ENCODE measurements at places on chromosomes 7 and 10.

DNA sequence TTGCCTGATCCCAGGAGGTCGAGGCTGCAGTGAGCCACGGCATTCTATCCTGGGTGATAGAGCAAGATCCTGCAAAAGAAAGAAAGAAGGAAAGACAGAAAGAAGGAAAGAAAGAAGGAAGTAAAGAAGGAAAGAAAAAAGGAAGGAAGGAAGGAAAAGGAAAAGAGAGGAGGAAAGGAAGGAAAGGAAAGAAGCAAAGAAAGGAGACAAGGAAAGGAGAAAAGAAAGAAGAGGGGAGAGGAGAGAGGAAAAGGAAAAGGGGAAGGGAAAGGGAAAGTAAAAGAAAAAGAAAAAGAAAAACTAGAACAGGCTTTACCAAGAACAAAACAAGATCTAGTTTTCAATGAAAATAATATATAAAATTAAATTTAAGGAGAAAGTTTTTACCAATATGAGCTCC, 15.0 kb downstream of the NEBL start:
- no peak for DNase-seq

- no peak for DNase-seq
Measured at GRCh38 chr7:43141091-43141490, 28.6 kb downstream of the HECW1 start.

- DNase-seq: no peak
Measured at GRCh38 chr10:125094806-125095205, 65.6 kb downstream of the CTBP2 start.

- no peak for DNase-seq
Measured at GRCh38 chr10:98456043-98456570, 9.4 kb upstream of the HPS1 start.

DNA sequence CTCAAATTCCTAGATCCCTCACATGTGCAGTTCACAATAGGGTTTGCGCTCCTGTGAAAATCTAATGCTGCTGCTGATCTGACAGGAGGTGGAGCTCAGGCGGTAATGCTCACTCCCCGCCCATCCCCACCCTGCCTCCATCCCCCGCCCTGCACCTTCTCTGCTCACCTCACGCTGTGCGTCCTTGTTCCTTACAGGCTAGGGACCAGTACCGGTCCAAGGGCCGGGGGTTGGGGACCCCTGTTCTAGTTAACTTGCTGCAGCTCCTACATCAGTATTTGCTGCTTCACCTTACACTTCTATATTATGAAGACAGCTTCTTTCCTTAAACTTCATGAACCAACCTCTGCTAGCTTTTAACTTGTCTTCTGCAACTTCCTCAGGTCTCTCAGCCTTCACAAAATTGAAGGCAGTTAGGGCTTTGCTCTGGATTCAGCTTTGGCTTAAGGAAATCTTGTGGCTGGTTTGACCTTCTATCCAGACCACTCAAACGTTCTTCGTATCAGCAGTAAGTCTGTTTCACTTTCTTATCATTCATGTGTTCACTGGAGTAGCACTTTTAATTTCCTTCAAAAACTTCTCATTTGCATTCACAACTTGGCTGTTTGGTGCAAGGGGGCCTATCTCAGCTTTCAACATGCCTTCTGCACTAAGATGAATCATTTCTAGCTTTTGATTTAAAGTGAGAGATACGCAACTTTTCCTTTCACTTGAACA, 1.7 kb upstream of the TNKS2 start:
- peak; percentile 11 for DNase-seq

GRCh38 chr10:103558911-103559310, 65.4 kb downstream of the NEURL1 start:
- no peak for DNase-seq

DNA sequence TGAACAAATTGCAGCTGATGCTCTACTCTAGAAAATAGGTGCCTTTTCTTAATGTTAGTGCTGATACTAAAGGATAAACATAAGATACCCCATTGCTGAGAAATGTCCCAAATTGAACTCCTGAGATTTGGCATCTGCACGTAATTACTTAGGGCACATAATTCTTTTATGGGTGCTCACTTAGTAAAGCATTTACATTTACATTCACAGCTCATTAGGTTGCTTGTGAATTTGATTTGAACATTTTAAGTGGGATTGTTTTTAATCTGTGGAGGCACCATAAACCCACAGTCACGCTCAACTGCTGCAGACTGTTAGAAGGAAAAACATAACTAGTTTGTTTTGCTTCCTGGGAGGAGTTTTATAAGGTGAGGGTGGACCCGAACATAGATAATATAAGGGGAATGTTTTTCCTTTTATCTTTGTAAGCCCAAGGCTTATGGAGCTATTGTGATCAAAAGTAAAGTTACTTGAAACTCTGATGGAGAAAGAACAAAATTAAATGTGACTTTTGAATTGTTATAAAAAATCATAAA, 560.8 kb downstream of the REEP3 start:
- DNase-seq: no peak

GRCh38 chr7:132002343-132002968, 446.0 kb upstream of the PODXL start:
- no peak for DNase-seq

GRCh38 chr7:101975046-101975445, 157.6 kb downstream of the CUX1 start:
- DNase-seq: no peak

DNA sequence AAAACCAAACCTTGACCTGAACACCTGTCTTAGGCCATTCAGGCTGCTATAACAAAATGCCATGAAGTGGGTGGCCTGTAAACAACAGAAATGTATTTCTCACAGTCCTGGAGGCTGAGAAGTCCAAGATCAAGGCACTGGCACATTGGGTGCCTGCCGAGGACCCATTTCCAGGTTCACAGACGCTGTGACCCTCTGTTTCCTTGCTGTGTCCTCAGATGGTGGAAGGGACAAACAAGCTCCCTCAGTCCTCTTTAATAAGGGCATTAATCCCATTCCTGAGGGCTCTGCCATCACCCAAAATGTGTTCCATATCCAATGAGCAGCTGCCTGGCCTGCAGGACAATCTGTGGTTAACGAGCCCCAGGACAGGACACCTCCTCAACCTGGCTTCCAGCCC, 67.6 kb downstream of the ITGB1 start:
- no peak for DNase-seq

GRCh38 chr7:141045126-141045841, 28.6 kb upstream of the TMEM178B start:
- no peak for DNase-seq

- no peak for DNase-seq
Measured at GRCh38 chr10:128930515-128930914, 536.5 kb upstream of the MGMT start.

DNA sequence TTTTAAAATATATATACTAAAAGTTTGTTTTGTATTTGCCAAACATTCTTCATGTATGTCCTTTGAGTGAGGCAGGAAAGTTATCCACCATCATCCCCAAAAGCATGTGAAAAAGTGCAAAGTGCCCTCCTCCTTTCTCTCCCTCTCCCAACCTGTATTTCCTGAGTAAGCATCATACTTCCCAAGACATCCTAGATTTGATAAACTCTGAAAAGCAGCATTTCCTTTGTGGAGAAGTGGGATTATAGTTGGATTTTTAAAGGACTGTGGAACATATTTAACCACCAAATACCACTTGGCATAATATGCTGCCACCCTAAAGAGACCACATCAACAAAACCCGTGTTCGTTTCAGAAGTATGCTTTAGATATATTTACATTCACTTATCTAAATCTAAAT, 36.9 kb downstream of the NET1 start:
- DNase-seq: no peak

GRCh38 chr10:20608503-20608902, 288.6 kb downstream of the NEBL start:
- DNase-seq: no peak

- DNase-seq: no peak
Measured at GRCh38 chr7:33562996-33563395, 342.3 kb upstream of the BMPER start.

DNA sequence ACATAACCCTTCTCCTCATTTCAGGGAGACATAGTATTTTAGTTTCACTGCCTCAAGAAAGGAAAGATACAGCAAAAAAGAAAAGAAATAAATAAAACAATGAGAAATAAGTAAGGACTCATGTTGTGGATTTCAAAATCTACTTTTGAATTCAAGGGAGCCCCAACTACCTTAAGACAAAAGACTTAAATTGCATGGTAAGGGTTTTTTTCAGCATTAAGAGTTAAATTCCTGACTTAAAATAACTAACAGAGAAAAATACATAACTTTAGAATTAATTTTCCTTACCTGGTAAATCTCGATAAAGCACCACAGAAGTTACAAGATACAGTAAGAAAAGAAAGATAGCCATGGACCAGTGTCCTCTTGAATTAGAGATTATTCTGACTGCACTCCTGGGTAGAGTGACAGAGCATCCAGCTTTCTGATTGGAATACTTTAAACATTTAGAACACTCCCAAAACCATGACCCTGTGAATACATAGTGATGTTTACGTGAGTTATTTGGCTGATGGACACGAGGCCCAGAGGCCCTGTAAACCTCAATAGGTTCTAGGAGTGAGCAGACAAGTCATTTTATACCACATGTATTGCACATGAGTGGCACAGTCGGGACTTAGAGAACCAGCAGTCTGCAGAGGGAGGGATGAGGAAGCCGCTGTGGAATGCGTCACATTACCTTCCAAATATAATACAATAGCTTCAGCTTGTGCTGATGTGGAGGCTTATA, 292.5 kb upstream of the SEMA3C start:
- no peak for DNase-seq

GRCh38 chr10:96505150-96506136, 8.3 kb downstream of the TLL2 start:
- DNase-seq: no peak

- no peak for DNase-seq
Measured at GRCh38 chr10:117609796-117610170, 67.2 kb downstream of the EMX2 start.

DNA sequence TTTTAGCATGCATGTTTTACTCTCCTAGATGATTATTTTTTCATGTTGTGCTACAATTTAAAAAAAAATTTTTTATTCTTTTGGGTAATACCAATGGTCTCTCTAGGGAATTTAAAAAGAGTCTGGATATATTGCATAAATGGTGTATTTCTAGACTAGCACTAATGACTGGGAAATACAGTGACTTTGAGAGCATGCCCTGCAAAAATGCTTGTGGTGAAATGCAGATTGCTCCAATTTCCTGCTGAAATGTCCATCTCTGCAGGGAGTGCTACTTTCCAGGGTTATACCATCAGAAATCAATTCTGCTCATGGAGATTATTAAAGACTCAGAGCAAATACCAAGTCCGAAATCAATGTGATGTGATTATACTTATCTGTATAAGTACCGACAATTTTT, 186.1 kb downstream of the PRKG1 start:
- DNase-seq: no peak

GRCh38 chr7:157352516-157352915, 15.7 kb downstream of the DNAJB6 start:
- DNase-seq: no peak

GRCh38 chr7:41773756-41774155, 70.9 kb upstream of the INHBA start:
- no peak for DNase-seq

GRCh38 chr10:19577381-19577780, 238.9 kb upstream of the PLXDC2 start:
- no peak for DNase-seq

DNA sequence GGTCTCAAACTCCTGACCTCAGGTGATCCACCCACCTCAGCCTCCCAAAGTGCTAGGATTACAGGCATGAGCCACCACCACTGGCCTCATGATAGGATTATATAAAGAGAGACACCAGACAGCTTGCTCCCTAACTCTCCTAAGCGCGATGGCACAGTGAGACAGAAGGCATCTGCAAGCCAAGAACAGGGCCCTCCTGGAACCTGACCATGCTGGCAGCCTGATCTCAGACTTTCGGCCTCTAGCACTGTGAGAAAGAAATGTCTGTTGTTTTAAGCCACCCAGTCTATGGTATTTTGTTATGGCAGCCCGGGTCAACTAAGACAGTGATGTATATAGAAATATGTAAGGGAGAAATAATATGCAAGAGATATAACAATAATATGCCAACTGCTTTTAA, 51.2 kb downstream of the SRPK2 start:
- DNase-seq: peak; percentile 20

DNA sequence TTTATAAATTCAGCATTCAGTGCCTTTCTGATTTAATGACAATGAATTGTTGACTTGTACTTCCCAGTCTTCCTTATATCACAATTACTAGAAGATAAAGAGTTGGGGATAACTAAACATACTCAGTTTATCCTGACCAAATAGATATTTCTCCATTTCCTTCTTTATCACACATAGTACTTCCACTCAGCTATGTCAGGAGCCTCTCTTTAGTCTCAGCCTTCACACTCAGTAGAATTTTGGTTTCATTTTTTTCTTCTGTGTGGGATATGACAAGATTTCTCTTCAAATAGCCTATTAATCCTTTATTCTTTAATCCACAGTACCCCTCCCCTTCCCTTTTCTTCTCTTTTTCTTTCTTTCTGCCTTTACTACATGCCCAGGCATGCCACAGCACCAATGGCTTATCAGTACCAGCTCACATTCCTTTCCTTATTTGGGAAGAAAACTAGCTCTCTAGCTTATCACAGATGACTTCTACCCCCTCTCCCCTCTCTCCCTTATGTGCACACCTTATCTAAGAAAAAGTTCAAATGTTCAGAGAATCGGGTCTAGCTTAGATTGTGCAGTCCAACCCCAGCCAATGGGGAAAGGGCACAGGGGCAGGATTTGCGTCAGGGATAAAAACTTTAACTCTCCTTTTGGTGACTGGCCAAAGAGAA, 109.0 kb downstream of the PHF14 start:
- no peak for DNase-seq

DNA sequence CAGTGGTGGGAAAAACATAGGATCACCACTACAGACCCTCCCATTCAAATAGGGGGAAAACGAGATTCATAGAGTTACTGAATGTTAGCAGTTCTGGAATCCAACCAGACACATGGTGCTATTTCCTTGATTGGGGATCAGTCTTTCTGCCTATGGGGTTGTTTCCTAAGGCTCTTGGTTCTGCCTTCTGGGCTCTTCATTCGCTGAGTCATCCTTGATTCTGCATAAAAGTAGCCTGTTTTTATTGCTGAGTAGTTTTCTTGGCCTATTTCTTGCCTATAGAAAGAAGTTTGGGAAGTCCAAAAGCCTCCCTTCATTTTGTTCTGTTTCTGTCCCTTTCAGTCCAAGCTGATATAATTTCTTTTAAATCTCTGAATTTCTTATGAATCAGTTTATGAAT, 99.3 kb upstream of the OIT3 start:
- DNase-seq: no peak

GRCh38 chr7:744854-745430, 17.9 kb upstream of the PRKAR1B start:
- DNase-seq: no peak

GRCh38 chr7:103658055-103659005, 212.3 kb upstream of the SLC26A5 start:
- no peak for DNase-seq

DNA sequence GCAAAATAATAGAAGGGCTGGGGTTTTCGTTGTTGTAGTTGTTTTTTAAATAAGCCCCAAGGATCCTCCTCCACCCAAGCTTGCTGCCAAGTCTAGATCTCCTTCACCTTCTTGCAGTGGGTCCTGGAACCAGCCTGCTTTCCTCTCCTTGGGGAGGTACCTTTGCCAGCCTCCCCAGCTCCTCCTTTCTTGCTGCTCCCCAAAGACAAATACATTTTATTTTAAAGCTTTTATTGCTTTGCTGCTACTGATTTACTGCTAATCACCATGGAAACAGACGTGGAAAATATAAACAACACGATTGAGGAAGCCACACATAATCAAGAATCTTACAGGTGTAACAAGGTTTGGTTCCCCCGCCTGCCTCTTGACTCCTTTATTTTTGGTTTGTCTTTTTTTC, 17.4 kb upstream of the SLF2 start:
- no peak for DNase-seq

All from heart right ventricle (tissue), 16 donors.